ENCODE measurements at places on chromosomes 16 and 17.

DNA sequence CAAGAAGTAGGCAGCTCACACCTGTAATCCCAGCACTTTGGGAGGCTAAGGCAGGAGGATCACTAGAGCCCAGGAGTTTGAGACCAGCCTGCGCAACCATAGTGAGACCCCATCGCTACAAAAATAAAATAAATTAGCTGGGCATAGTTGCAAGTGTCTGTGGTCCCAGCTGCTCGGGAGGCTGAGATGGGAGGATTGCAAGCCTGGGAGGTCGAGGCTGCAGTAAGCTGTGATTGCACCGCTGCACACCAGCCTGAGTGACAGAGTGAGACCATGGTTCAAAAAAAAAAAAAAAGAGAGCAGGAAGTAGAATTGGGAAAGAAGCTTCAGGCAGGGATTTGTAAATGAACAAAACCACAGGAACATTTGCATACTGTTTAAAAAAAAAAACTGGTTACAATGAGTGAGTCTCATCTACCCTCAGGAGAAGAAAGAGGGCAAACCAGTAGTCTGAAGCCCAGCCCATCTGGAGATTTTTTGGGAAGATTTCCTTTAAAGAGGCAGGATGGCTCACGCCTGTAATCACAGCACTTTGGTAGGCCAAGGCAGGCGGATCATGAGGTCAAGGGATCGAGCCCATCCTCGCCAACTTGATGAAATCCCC, 7.9 kb downstream of the MPV17L start:
- DNase-seq = no peak

- peak; percentile 60 for DNase-seq
Observed at GRCh38 chr16:3152277-3152990, 17.6 kb downstream of the ZNF213 start.

DNA sequence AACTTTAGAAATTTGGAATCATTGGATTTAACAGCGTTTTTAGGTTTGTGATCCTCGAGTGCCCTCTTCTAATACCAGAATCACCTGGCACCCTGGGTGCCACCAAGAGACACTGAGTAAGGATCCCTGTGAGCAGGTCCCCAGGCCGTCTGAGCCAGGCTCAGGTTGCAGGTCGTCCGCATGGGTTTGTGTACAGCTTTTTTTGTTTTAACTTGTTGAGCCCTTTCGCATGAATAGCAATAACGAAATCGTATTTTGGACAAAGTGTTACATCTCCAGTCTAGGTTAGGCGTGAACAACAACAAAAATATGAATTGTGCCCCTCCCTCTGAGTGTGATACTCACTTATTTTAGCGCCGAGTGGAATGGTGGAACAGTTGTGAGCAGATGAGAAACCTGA, 10.9 kb downstream of the USP10 start:
- DNase-seq = no peak

DNA sequence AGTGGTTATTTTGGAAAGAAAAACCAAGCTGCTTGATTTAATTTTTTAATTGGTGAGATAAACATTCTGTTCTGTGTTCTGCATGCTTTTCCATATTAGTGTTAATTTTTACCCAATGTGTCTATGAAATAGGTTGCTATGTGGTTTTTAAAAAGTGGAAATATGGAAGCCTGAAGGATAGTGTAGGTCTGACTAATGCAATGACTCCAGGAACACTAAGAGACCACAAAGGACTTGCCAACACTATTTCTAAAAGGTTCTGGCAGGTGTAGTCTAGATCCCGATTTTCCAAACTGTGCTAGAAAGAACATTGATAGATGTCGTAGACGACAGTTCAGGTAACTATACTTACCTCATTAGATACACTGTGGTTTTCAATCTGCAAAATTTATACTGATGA, 877.4 kb upstream of the GOT2 start:
- no peak for DNase-seq

DNA sequence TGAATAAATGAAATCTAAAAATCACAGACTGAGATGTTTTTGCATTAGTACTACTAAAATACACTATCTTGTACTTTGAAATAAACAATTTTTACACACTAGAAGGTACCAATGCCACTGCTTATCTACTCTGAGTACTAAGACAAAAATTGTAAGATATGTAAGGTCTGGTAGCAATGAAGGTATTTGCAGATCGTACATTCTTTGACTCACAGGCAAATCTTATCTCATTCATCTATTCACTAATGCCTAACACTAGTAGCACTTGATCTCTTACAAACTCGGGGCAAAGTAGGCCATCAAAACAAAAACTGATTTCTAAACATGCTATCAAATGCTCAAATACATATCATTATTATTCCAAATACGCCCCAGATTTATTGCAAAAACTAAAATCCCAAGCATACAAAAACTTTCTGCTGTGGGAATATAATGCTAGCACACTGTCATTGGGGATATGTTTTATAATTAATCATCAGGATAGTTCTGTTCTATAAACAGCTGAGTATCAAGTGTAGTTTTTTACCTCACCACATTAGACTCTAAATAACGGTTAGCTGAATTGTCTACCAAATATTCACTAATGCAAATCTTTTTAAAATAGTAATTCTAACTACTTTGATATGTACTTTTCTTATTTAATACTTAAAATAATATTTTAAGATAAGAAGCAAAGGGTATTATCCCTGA, 68.0 kb downstream of the MED13 start:
- no peak for DNase-seq

- DNase-seq = no peak
Observed at GRCh38 chr16:68713361-68713760, 23.7 kb upstream of the CDH1 start.

DNA sequence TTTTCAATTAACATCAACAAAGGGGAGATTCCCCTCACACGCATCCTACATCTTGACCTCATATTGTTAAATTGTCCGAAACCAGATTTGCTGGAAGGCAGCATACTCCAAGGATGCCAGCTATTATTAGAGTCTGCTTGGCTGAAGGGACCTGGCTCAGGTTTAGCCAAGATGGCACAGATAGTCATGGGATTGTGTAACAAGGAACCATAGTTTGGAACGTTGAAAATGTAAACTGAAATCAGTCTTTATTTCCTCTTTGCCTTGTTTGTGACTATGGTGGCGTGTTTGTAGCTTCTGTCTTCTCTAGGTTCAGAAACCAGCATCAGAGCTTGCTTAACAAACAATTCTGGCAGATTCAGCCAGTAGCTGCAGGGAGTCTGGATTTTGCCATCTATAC, 5.9 kb downstream of the ARSG start:
- DNase-seq = no peak

DNA sequence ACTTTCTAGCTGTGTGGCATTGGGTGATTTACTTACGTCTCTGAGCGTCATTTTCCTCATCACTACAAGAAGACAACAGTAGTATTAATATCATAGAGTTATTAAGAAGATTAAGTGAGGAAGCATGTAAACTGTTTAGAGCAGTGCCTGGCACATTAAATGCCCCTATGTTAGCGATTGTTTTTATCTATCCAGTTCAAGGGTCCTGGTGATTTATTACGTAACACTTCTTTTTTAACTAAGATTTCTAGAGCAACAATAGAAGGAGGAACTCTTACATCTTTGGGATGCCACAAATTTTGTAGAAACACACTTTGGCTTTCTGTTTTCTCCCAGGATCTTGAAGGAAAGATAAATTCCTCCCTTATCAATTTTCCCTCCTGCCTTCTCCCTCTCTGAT, 3.3 kb upstream of the GAS7 start:
- no peak for DNase-seq

- DNase-seq = no peak
Observed at GRCh38 chr16:88817785-88818574, 6.3 kb upstream of the APRT start.

- DNase-seq = no peak
Observed at GRCh38 chr17:67671493-67671892, 46.2 kb upstream of the NOL11 start.

DNA sequence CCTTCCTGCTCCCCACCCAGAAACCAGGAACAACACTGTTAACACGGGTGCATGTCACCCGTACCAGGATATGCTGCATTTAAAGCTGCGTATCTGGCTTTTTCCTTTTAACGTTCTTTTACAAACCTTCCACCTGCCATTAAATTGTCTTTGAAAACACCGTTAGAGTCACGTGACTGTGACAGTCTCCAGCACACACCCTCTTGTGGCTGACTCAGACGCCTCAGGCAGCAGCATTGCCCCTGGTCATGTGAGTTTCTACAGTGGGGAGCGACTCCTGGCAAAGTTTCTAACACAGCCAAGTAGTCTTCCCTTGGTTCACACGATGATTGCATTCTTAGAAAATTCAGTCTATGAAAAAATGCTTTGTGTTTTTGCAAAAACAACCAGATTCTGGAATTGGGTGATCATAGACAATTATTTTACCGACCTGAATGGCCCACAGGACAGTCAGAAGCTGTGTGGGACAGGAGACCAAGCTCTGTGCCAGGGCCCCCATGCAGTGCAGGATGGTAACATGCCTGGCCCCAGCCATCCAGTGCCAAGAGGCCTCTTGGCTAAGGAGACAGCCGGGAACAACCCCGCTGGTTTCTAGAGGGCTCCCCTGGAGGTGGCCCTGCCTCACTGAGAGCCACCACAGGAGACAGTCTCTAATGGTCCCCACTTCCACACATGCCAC, 199.1 kb downstream of the KATNIP start:
- DNase-seq = no peak

DNA sequence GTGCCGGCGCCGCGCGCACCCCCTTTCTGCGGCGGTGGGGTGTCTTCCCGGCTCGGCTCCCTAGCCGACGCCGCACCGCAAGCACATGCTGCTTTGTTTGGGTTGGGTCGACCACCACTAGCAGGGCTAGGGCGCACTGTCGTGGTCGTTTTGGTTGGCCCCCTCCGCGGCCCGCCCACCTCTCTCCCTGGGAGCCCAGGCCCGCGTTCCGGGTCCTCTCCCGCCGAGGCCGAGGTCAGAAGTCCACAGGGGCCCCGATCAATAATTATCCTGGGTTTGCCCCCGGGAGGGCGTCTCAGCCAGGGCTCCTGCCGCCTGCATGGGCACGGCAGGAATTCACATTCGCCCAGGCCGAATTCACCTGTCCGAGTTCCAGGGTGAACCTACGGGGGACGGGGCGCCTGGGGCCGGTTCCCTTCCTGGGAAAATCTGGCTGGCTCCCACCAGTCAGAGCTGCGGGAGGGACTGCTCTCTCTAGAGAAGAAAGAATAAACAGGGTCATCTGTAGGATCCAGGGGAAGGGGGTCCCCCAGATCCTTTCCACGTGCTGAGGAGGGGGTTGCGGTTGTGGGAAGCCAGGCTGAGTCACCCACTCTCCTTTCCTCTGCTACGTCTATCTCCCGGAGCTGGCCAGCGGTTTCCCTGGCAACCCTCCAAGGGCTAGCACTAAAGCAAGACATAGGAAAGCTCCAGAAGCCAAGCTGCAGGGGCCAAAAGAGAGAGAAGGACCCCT, 584 bp upstream of the STAT5B start:
- DNase-seq = peak; percentile 14

GRCh38 chr17:13541032-13541480, 60.7 kb downstream of the HS3ST3A1 start:
- DNase-seq = no peak

DNA sequence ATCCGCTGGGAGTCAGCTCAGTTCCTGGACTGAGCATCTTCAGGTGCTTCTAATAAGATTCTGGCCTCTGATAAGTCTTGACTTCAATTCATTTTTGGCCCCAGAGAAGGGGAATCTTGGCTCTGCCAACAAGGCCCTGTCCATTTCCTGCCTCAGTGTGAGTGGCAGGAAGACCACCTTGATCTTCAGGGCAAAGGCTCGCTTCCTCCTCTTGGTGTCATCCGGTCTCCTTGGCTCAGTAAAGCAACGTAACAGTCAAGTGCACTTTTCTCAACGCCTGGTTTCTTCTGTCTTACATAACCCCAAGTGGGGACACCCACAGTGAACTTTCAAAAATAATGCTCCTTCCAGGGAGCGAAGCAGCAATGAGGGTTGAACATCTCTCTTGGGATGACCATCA, 169.8 kb downstream of the PRKCB start:
- DNase-seq = no peak

- no peak for DNase-seq
Observed at GRCh38 chr17:77385750-77386501, 245.2 kb downstream of the SEC14L1 start.

DNA sequence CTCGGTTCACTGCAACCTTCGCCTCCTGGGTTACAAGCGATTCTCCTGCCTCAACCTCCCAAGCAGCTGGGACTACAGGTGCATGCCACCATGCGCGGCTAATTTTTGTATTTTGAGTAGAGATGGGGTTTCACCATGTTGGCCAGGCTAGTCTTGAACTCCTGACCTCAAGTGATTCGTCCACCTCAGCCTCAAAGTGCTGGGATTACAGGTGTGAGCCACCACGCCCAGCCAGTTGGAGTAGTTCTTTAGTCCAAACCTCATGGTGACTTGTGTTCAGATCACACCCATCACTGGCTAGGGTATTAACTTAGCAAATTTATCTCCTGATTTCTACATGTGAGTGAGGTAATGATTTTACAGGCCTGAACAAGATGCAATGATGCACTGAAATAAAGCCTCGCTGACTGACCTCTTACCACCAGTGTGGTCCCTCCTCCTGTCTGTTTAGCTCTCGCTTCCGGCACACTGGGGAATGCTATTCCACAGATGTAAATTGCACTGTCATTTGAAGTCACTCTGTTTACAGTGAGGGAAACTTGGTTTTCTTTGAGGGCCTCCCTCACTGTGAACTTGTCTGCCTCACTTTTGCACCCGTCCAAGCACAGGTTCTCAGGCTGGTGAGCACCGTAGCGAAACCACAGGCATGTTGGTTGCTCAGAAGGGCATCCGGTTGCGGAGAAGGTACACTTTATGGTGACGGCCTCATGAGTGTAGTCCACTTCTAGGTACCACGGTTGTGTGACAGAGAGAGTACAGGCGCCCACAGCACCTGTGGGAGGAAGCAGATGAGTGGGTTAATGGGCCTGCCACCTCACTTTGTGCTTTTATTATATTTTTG, 5.5 kb downstream of the IGSF6 start:
- no peak for DNase-seq

GRCh38 chr16:84446596-84447392, 57.7 kb downstream of the MEAK7 start:
- no peak for DNase-seq

DNA sequence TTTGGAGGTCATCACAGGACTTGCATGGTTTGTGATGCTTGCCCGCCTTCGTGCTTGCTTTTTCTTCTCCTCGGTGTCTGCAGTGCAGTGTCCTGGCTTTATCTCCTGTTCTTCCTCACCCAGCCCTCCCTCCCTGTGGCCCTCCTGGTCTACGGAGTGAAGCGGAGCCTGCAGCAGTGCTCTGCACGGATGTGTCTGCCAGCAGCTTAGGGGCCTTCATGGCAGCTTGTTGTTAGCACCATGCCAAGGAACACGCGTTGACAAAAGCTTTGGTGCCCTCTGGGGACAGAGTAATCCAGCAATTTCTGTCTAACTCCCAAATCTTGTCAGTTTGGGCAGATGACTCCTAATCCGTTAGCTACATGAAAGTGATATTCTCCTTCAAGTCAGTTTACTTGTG, 9.9 kb downstream of the DHODH start:
- no peak for DNase-seq

DNA sequence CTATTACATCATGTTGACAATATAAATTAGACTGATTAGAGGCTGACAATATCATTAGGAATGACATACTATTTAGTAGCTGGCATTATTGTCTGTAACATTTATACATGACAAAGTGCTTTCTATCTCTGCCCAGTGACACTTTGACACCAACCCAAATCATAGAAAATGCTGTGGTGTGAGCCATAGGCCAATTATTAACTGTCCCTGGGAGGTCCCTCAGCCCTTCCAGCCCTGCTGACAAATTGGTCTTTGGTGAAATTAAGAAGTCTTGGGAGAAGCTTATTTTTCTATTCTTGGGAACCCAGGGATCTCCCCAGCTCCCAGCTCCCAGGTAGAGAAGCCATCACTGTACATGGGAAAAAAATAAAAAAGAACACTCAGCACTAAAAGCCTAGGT, 179.6 kb downstream of the AIPL1 start:
- DNase-seq = no peak

Measured in NCI-H1417 treated with DMSO at 0.1 percent for 48 hours (cell line).